Fibroblast of skin of left biceps (primary cell): ENCODE measurements at places on chromosomes 12 and 14.

DNA sequence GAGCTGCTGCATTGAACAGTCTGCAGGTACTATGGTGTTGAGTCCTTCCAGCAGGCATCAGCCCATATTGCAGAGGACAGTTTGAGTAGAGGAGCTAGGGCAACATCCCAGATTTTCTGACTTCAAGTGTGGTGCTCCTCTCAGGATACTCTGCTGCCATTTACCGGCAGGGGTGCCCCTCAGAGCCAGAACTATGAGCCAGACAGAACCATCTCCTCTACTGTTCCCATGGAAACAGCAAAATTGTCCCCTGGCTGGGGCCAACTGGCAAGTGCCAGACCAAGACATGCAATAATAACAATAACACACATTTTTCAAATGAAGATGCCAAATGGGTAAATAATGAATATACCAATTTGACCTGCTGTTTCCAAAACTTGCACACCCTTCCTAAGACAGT is 102.9 kb downstream of the ADCK1 start:
- no peak for DNase-seq

- DNase-seq = peak; percentile 91
Observed at GRCh38 chr14:100375266-100375962, 52.3 kb downstream of the SLC25A47 start.

- no peak for DNase-seq
Observed at GRCh38 chr14:99230208-99231151, 41.5 kb downstream of the BCL11B start.

DNA sequence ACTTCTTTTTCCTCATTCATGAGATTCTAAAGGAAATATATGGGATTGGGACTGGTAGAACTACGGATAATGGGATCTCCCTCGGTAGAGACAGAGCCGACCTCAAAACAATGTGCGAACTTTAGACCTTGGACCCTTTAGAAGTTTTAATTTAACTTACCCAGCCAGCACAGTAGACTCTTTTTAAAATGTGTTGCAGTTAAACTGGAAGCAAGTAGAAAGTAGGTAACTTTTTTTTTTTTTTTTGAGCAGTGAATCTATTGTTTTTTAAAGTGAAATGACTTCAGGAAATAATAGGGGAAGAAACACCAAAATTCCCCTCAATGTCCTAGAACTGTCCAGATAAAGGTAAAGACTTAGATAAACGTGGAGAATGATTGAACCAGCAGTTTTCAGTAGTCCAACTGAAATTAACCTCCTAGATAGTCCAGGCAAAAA is 1.1 kb upstream of the ATXN2 start:
- no peak for DNase-seq

- DNase-seq = no peak
Observed at GRCh38 chr12:55828357-55828756, 1.0 kb downstream of the DNAJC14 start.

DNA sequence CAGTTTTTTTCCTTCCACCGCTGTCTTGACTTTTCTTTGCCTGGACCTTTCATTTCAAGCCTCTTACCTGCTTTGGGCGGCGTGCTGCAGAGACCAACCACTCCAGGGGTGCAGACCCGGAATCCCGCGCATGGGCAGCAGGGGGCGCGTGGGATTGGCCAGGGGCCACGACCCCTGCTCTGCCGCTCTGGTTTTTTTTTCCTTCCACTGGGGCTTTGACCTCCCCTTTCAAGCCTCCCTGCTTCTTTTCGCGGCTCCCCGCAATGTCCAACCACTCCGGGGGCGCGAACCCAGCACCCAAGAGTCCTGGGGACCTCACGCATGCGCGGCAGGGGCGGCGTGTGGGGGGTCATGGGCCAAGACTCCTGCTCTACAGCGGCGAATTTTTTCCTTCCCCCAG is 325.1 kb downstream of the ALG10 start:
- no peak for DNase-seq

GRCh38 chr14:83664389-83664788 is 1865.6 kb upstream of the FLRT2 start:
- DNase-seq = no peak

- no peak for DNase-seq
Observed at GRCh38 chr12:107624493-107624892, 61.1 kb upstream of the PWP1 start.

DNA sequence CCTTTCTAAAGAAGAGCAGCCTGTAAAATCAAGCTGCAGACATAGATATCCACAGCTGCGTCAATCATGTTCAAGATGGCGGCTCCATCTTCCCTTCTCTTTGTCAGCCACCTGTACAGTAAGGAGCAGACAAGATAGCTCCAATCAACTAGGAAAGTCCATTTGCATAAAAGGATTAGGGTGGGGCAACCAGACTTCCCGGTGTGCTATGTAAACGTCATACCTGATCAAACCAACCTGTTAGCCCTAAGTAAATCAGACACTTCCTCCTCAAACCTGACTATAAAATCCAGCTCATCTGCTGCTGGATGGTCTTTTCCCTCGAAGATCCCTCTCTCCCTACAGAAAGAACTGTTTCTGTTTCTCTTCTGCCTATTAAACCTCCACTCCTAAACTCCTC is 60.1 kb downstream of the BCAT1 start:
- no peak for DNase-seq

DNA sequence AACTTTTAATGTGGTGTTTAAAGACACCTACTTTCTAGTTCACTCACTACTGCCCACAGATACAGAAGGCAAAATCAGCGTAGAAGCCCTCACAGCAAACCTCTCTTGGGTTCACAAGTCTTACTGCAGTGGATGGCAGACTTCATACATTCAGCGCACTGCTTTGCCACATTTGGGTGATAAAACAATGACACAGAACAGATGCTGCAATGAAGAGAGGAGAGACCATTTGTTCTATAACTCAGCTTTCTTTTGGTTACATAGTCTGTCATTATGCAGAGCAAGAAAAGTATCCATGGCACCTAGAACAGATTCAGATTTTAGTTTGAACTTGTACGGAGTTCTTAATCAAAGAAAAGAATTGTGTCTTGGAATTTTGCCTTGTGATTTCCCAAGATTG is 459.0 kb downstream of the BCAT1 start:
- DNase-seq = no peak

GRCh38 chr12:12282761-12283425 is 16.0 kb upstream of the LRP6 start:
- peak; percentile 36 for DNase-seq

DNA sequence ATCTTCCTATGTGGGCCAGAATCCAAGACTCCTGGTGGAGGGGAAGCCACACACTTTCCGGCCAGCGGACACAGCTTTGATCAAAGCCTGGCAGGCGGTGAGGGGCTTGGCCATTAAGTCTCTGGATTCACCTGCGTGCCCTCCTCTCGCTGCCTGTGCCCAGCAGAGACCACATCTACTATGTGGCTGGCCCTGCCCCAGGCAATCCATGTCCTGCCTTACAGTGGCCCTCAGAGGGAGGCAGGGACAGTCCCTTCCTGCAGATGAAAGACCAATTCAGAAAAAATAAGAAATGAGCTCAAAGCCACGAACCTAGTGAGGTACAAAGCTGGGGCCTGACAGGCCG is 82.7 kb upstream of the GPR68 start:
- no peak for DNase-seq

GRCh38 chr12:78035901-78036606 is 205.4 kb downstream of the NAV3 start:
- DNase-seq = no peak

DNA sequence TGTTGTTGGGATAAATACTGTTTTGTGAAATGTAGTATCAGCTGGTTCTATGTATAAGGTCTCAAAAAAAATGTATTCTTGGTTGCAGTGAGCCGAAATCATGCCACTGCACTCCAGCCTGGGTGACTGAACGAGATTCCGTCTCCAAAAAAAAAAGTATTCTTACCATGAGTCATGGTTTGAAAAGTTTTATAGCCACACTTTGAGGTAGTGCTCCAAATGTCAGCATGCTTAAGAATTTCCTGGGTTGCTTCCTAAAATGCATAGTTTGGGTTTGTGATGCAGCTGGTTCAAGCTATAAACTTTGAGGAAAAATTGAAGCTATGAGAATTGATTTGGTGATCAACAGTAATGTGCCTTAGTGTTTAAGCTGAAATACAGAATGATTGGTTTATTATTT is 48.0 kb downstream of the ETNK1 start:
- DNase-seq = peak; percentile 64

DNA sequence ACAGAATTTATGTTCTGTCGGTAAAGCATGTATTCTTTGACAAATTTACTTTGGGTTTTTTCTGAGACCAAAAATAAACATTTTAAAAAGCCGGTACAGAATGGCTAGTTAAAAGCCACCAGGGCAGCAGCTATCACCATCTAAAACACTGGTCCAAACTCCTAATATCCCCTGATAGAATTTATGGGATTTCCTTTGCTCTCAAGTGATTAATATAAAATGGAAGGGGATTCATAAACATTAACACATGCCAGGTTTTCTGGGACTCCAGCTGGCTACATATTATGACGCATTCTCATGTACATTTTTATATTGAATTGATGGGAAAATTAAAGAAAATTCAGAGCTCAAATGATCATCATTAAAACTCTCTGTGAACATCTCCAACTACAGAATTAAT is 640.8 kb downstream of the C12orf50 start:
- no peak for DNase-seq

GRCh38 chr14:60651796-60652673 is 2.8 kb upstream of the SIX1 start:
- DNase-seq = no peak

DNA sequence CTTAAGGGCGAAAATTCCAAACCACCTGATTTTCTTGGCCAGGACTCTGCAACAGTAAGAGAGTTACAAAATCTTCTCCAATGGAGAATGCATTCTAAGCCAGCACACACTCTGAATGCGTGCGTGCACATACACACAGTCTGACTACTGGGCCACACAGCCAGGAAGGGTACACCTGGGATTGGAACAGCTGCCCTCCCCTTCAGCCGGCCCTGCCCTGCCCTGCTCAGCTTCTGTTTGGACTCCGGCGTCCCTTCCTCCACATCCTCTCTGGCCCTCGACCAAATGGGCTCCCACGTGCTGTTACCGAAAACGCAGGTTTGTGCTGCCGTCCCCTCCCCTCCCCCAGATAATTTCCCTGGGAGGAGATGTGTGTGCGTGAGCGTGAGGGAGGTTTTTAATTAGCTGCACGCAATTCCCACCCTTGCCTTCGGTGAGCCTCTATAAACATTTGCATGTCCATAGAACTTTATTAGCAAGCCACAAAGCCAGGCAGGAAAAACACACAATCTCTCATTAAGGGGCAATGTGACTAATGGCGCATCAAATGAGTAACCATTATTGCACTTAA is 43.0 kb downstream of the CCNK start:
- no peak for DNase-seq

DNA sequence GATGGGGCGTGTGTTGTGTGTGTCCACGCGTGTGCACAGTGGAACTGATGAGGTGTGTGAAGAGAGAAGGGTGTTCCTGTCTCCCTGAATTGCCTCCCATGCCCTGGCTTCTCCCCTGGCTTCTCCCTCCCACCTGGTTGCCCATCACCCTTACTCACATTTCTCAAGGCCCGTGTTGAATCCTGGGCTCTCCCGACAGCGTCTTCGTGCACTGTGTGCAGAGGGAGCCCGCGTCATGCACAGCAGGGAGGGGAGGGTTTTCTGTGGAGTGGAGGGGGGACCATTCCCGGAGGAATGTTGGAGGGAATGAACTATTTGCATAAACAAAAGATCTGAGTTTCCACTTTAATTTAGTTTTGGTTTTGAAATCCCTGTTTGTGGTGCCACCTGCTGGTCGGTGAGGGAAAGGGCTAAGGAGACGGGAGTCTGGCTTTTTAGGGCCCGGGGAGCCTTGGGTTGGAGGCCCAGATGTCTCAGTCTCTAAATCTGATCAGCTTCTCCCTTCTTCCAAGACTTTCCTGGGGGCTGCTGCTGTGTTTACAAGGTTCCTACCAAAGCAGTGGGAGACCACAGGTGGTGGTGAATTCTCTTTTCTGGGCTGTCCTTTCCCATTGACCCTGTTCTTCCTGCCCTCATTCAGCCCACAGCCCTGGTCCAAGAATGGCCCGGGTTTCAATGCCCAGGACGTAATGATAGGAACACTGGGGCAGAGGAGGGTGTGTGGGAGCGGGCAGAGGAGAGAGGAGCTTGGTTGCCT is at the start of gene C1R:
Gene C1R (minus strand): TSS at position 217 of the 757 bp plus-strand sequence. CDS start 57 bp downstream, at position 160.
- peak; percentile 83 for DNase-seq

- DNase-seq = no peak
Observed at GRCh38 chr12:66905201-66905600, 226.3 kb upstream of the GRIP1 start.

DNA sequence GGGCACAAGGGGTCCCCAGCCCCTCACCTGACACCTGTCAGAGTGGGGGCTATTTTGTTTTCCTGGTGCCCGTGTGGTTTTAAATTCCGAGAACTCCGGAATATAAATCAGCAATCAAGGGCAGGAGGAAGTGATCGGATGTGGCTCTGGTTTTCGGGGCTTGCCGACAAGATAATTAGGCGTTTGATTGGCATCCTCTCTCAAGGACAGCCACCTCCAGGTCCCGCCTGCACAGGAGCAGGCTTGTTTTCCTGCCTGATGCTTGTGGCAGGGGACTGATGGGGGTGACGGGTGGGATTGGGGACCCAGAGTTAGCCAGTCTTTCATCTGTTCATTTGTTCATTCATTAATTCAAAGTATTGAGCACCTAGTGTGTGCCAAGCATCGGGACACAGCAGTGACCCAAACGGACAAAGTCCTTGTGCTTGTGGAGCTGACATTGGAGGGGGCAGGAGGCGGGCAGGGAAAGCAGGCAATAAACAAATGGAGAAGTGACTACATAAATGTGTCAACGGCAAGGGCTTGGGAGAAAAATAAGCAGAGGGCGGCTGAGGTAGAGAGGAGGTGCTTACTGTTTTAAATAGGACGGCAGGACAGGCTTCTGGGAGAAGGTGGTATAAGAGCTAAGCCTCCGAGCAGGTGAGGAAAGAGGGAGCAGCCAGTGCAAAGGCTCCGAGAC is 166.5 kb downstream of the PHETA1 start:
- no peak for DNase-seq

GRCh38 chr12:21884936-21885335 is 56.3 kb downstream of the ABCC9 start:
- DNase-seq = no peak

DNA sequence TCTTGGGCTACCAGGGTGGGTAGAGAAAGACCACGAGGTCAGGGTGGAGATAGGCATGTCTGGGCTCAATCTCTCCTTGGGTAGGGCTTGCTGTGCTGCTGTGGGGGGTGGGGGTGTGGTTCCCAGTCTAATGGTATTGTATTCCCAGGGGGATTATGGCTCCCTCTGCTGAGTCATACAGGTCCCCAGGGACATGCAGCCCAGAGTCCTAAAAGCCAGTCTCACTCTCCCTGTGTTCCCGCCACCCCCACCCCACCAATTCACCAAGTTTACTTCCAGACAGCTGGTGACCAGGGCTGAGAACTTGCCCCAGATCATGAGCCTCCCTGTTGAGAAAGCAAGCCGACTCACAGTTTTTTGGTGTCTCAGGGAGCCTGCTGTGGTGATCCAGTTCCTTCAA is 367.6 kb downstream of the C12orf75 start:
- no peak for DNase-seq
